ENCODE measurements at places on chromosomes 4 and X.
A peak's percentile ranks its signal among the peaks of the same experiment; 100 is the strongest.

DNA sequence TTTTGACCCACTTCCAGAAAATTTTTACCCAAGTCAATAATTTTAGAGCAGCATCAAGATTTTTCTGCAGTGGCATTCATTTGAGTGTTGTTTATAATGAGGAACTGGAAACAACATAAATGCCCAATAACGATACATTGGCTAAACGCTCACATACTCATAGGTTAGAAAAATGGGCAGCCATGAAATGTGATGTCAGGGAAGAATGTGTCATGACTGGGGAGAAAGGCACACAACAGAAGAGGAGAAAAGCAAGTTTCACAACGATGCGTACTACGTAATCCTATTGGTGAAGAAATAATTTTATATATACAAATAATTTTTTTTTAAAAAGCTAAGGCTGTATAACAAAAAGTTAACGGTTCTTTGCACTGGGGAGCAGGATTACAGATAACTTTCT, 33.6 kb upstream of the MAP3K15 start:
- DNase-seq = no peak

GRCh38 chrX:4572691-4573090, 859.2 kb upstream of the PRKX start:
- peak; percentile 19 for DNase-seq

- no peak for DNase-seq
These were observed 125.5 kb downstream of the GPC3 start for GRCh38 chrX:133859860-133860259.

DNA sequence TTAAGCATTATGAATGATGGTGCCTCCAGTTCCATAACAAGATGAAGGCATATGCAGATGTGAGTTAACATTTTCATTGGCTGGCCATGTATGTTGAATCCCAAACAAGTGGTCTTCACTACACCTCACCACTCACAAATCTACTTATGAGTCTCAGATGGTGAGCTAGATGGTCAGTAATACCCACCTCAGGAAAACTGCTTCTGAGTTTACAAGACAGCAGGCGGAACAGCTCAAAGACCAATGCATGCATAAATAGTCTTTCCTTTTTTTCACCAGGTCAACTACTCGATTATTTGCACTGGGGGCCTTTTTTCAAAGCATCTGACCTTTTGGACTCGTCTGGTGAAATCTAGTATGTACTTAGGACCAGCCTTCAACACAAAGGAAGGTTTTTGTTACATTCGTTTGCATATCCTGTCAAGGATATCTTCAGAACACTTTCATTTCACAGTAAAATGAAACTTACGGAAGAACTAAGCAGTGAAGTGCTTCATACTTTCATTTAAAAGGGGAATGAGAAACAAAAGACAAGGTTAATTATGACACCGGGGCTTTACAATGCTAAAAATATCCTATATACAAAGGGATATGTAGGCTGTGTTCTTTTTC, 23.1 kb upstream of the TLR7 start:
- DNase-seq = no peak

GRCh38 chrX:68431836-68432235, 1.5 kb downstream of the OPHN1 start:
- no peak for DNase-seq

DNA sequence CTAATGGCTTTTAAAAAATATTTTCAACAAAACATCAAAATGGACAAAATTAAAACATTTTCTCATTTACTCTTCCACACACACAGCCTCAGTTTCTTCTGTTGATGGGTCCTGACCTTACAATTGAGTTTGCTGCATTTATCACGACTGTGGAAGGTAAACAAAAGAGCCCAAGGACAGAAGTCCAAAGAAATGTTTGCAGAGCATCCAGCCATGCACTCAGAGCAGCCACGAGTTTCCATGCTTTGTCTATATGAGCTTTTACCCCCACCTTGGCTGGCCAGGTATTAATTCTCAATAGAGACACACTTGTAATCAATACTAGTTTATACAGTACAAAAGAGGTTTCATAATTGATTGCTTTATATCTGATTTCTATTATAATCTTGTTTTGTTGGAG, 85.0 kb upstream of the WDFY3 start:
- DNase-seq = no peak

Measured in NCI-H748 treated with DMSO at 0.1 percent for 48 hours (cell line).